ENCODE measurements at places on chromosomes 11 and 22.
A peak's percentile ranks its signal among the peaks of the same experiment; 100 is the strongest.

DNA sequence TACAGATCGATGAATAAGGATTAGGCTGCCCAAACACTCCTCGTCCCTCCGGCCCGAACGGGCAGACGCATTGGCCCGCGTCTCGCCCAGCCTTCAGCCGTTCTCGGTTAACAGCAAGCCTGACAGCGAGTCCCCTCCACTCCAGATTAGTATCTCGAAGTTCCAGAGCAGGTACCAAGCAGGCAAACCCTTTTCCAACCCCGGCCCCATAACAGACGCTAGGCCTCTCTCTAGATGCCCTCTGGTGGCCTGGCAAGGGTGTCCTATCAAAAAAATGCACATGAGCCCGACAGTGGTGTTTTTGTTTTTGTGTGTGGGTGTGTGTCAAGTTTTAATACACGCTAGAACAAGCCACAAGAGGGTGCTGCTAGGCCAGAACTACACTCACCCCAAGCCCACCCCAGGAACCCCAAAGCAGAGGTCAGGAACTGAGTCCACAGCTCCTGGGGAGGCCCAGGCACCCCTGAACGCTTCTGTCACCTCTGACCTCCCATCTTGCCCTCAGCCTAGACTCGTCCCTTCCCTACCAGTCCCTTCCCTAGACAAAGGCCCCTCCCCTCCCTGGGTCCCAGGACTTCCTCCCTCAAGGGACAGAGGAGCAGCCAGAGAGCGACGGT lies 658 bp upstream of the ARFGAP2 start:
- peak; percentile 77 for DNase-seq

- no peak for DNase-seq
Observed at GRCh38 chr11:88301488-88302140, 35.9 kb downstream of the CTSC start.

- no peak for DNase-seq
Observed at GRCh38 chr11:126416542-126417090, 61.1 kb downstream of the ST3GAL4 start.

- DNase-seq: no peak
Observed at GRCh38 chr11:125379981-125380380, 116.1 kb downstream of the FEZ1 start.

DNA sequence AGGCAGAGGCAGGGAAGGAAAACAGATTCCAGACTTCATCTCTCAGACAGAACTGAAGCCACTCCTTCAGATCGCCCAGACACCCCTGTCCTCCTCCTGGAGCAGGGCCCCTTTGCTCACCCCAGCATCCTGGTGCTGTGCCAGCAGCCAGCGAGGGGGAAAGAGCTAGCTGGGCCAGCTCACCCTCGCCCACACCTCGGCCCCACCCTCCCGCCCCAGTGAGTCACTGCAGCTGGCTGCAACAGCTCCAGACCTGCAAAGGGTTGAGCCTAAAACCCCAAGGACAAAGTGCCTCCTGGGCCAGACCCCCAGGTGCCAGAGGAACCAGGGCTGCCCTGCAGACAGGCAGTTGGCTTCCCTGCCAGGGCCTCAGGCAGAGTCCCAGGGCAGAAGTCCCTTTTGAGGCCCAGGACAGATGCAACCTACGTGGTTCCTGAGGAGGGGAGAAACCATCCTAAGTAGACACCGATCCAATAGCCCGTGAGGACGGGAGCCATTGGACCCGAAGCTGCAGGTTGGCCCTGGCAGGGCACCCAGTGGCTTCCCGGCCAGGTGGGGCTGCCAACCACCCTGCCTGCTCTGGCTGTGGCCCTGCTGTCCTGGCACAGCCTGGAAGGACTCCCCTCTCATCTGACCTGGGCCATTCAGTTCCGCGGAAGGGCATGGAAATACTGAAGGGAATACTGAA lies 7.2 kb downstream of the AHNAK start:
- DNase-seq: peak; percentile 81

DNA sequence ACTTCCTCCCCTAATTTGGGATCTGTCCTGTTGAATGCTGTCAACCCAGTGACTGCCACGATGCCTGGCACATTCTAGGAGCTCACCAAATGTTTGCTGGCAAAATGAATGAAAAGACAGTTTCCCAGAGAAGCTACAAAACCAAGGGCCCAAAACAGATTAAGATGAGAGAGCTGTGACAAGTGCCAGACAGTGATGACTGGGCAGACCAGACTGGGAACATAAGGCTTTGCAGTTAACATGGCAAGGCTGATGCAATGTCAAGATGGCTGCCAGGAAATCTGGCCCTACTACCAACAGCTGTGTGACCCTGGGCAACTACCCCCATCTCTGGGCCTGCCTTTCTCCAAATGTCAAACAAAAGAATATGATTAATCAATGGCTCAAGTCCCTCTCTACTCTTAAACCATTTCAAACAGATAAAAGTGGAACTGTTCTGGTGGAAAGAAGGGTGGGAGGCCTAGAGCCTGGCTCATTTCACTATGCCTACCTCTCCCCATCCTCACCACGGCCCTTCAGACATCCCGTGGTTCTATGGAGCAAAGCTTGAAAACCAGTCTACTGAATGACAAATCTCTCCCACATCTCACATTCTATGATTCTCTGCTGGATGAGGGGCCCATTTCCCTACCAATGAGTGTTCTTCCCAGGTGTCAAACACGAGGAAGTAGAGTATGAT lies 12.8 kb downstream of the AP1B1 start:
- no peak for DNase-seq

DNA sequence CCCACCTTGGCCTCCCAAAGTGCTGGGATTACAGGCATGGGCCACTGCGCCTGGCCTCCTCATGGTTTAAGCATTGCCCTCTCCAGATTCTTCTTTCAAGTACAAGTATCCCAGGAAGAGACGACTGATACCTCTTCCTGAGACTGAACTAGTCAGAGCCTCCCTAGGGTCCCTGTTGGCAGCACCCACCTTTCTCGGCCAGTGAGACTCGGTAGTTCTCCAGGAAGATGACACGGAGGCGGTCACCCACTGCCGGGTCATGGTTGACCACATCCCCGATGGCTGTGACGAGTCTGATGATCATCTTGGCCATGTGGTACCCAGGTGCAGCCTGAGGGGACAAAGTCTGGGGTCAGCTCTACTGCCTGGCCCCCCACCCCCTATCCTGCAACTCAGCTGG lies 7.2 kb upstream of the RASGRP2 start:
- DNase-seq: no peak

GRCh38 chr22:48054596-48054995 lies 1292.1 kb downstream of the TBC1D22A start:
- DNase-seq: no peak

- DNase-seq: no peak
Observed at GRCh38 chr11:122714004-122714403, 58.5 kb downstream of the UBASH3B start.

- no peak for DNase-seq
Observed at GRCh38 chr11:74157169-74157568, 13.6 kb downstream of the C2CD3 start.

GRCh38 chr11:84243629-84244263 lies 957.6 kb upstream of the CCDC90B start:
- DNase-seq: no peak

- DNase-seq: no peak
Observed at GRCh38 chr11:101912823-101913284, 2.0 kb upstream of the CEP126 start.

- DNase-seq: no peak
Observed at GRCh38 chr11:74069146-74070046, 60.5 kb upstream of the UCP3 start.

DNA sequence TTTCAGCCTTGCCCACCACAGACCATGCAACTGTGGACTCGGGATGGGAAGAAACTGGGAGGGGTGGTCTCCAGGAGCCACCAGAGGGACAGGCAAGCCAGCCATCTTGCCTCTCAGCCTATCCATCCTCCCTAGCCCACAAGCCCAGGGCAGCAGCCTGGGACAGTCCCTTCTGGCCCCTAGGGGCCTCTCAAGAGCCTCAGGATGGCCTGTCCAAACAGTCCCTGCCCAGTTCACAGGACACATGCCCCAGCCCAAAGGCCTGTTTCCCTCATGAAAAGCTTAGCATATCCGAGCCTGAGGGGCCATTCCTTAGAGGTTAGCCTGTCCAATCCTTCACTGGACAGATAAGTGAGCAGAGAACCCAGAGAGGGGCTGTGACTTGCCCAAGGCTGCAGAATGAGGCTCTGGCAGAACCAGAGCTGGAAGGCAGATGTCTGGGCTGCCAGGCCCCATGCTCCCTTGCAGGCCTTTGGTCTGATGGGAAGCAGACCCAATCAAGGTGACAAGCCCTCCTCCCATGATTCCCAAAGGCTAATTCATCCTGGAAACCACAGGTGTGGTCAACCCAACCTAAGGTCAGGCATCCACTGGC lies 28.2 kb downstream of the LRRC10B start:
- DNase-seq: no peak

GRCh38 chr11:19088791-19089190 lies 28.2 kb upstream of the ZDHHC13 start:
- no peak for DNase-seq

- no peak for DNase-seq
Observed at GRCh38 chr22:24559471-24559870, 3.7 kb downstream of the SNRPD3 start.

- peak; percentile 2 for DNase-seq
Observed at GRCh38 chr22:30869667-30870395, 98.7 kb downstream of the MORC2 start.

GRCh38 chr11:96001037-96001436 lies 77.1 kb upstream of the MTMR2 start:
- DNase-seq: no peak

DNA sequence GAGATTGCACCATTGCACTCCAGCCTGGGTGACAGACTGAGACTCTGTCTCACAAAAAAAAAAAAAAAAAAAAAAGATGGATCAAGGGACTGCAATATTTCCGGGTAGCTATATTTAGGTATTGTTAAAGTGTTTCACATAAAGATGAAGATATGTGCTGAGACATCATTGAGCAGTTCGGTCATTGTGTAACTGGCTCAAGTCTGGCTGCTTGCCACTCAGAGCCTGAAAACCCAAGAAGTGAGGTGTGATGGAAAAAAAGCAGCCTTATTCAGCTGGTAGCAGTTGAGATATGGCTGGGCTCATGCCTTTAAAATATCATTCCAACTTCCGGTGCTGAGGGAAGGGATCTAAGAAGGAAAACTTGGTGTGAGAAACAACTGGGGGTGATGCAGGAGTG lies 46.9 kb downstream of the LUZP2 start:
- DNase-seq: no peak

- no peak for DNase-seq
Observed at GRCh38 chr11:7467652-7468051, 17.7 kb upstream of the OLFML1 start.

DNA sequence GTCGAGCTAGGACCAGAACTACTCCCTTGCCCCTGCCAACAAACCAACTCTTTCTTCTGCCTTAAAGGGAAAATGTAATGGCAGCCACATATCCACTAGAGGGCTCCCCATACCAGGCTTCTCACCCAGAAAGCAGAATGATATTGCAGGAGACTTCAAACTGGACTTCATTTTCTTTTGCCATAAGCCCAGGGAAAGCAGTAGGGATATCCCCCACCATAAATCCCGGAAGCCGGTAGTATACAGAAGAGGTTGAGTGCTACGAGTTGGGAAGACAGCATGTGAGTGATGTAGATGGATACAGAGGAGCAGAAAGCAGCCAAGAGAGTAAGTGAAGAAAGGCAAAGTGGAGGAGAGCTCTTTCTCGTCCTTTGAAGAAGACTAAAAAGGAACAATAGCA lies 12.1 kb downstream of the PLAAT5 start:
- peak; percentile 49 for DNase-seq

- no peak for DNase-seq
Observed at GRCh38 chr22:50633086-50633485, 5.1 kb upstream of the ARSA start.

- DNase-seq: no peak
Observed at GRCh38 chr11:469684-470560, 19.8 kb downstream of the PTDSS2 start.

GRCh38 chr22:44486538-44486937 lies 11.5 kb downstream of the RTL6 start:
- DNase-seq: no peak

DNA sequence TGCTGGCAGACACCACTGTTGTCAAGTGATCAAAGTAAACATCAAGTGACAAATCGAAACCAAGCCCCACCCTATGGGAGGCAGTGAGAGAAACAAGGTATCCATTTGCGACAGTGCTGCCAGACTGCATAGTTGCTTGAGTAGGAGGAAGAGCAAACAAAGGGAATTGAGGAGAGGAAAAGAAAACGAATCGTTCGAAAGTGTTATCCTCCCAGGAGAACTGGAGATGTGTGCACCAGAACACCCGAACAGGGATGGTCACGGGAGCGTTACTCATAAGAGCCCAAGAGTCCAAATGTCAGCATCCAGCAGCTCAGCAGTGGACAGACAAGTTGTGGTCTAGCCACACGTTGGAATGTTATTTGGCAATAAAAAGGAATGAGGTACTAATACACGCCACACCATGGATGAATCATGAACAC lies 58.4 kb upstream of the NUP50 start:
- no peak for DNase-seq
